Fibroblast of skin of scalp (primary cell): ENCODE measurements at places on chromosomes 5 and 9.

- DNase-seq, result peak; percentile 45
These were observed 21.1 kb downstream of the VCP start for GRCh38 chr9:35051069-35051967.

DNA sequence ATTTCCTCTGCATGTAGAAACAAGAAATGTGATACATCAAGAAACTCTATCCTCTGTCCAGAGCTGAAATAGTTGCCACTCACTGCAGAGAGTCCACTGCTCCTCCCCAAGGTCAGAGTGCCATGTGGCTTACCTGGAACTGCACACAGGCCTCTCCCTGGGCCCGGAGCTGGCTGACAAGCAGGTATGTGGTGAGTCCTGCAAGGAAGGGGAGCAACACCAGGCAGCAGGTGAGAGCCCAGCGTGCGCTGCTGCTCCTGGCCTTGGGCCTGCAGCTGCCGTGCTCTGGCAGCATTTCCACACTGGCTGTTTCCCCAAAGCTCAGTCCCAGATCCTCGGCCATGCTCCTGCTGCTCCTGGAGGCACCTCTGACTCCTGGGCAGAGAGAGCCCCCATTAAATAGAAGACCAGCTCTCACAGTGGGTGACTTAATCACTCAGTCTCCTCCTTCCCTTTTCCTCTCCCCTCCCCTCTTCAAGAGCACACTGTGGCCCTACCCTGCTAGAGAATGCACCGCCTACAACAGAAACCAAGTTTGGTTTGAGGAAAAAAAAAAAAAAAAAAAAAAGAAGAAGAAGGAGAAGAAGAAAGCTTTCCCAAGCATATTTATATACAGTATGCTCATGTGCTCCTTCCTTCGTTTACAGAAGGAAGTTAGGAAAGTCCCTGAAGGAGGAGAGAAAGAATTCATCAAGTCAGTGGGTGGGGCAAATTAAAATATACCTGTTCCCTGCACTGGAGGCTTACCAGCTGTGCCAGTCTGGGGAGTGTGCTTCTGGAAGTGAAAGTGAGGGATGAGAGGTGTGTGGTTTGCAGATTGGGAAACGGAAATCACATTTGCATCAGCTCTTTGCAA lies at the start of gene TNFSF15:
Gene TNFSF15 (minus strand): TSS at position 370 of the 856 bp plus-strand sequence. CDS start 27 bp downstream, at position 343.
- no peak for DNase-seq

- DNase-seq, result no peak
These were observed 34.5 kb upstream of the GABRP start for GRCh38 chr5:170748951-170749471.

DNA sequence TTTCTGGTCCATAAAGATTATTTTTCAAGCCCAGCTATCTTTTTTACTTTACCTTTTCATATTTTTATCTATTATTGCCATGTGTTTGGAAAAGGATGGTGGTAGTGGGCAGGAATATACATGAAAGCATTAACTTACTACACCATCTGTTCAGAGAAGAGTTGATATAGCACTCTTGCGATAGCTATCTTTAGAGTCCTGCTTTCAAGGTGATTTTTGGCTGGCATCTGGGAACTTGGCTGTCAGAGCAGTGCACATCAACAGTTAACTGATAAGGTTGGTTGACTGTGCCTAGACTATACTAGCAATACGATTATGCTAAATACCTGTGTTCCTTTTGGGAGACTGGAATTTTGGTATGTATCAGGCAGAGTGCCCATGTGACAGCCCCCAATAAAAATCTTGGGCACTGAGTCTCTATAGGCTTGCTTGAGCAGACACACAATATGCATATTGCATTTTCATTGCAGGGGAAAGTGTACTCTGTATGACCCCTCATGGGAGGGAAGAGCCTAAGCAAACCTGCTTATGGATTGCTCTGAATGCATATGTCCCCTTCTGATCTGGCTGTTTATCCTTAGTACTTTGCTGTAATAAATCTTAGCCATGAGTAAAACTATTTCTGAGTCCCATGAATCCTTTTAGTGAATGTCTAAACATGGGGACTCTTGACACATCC lies 227.6 kb upstream of the C9orf72 start:
- DNase-seq, result no peak

DNA sequence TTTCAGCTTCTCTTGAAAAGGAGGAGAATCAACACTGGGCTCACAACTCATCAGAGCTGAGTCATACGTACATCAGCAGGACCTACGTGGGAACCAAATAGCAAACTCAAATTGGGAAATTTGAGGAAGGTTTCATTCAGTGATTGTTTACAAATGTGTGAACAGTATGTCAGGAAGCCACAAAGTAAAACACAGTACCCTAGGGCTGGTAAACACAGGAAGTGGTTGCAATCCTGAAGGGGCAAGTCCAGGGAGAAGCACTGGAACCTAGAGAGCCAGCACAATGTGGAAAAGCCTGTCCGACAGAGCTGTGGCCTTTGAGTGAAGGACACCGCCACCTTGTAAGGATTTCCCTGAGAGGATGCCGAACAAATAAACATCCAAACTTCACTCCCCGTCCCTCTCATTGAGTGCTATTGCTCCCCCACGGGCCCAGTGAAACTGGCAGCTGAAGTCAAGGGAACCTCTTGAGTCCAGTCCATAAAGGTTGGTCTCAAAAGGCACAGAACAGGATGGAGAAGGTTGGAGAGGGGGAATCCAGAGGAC lies 26.7 kb upstream of the RICTOR start:
- DNase-seq, result peak; percentile 93

- DNase-seq, result no peak
These were observed 39.9 kb upstream of the ASTN2 start for GRCh38 chr9:117454711-117455110.

GRCh38 chr5:76326577-76327302 lies 76.3 kb upstream of the IQGAP2 start:
- DNase-seq, result no peak

DNA sequence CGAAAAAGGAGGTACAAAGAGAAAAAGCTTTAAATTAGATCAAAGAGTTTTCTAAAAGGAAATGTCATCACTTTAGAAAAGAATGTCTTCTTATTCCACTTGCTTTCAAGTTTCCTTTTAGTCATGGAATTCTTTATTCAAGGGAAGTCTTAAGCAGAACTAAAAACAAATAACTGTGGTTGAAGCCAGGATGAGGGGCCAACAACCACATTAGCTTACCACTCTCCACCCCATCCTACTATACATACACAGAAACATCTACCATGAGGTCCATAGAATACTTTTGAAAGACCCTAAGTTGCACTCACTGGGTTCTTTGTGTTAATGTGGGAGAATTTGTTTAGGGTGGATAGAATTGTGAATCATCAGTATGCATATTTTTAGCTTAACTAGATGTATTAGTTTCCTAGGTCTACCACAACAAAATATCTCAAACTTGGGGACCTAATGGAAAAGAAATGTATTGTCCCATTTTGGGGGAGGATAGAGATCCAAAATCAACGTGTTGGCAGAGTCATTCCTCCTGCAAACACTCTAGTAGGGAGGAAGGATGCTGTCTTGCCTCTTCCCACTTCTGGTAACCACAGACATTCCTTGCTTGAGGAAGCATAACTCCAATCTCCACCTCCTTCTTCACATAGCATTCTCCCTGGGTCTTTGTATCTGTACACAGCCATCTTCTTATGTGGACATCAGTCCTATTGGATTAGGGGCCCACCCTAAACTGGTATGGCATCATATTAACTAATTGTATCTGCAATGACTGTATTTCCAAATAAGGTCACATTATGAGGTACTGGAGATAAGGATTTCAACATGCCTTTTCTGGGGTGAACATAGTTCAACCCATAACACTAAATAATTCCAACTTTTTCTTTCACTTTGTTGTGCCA lies 239.4 kb downstream of the LURAP1L start:
- DNase-seq, result peak; percentile 86

- no peak for DNase-seq
These were observed 73.0 kb upstream of the SNX2 start for GRCh38 chr5:122701640-122702523.

DNA sequence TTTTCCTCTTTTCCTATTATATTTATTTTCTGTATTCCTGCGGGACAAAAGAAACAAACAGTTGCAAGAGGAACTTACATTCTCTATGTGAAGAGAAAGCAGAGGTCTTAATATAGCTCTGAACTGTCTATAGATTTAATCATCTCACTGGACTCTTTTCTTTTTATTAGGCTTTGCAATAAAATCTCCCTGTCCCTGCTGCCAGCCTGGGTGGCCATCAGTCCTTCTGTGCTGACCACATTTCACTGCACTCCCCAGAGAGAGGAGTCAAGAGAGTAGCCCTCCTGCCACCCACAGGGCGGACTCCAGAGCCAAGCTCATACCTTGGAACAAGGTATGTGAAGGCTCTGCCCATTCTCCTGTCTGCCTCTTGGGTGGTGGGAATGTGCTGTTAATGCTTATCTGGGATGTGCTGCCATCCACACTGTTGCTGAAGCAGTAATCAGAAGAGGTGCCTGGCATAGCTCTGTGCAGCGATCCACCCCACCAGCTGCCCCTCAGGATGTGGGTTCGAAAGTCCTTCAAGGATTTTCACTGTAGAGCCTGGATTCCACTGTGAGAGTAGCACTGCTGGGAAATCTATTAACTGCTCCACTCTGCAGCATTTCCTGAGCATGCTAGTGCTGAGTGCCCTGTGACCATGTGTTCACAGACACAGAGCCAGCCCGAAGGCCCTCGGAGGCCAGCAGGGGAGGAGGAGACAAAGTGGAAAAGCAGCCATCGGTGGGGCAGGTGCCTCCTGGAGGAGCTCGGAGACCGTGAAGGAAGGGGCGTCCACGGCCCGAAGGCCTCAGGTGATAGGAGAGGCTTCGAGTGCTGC lies 334.6 kb downstream of the MED10 start:
- no peak for DNase-seq

DNA sequence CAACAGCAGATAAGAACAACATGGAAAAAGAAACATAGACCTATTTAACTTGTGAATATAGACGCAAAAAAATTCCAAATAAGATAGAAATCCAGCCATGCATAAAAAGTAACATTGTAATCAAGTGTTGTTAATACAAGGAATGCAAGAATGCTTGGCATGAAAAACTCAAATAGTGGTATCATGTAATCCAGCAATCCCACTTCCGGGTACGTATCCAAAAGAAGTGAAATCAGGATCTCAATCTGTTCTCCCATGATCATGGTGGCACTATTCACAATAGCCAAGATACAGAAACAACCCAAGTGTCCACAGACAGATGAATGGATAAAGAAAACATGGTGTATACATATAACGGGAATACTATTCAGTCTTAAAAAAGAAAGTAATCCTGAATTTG lies 437.4 kb downstream of the ARHGEF28 start:
- no peak for DNase-seq

- DNase-seq, result no peak
These were observed 197.9 kb downstream of the GOLPH3 start for GRCh38 chr5:31976169-31976568.

- DNase-seq, result no peak
These were observed 4.1 kb downstream of the EDF1 start for GRCh38 chr9:136861874-136862457.

- DNase-seq, result no peak
These were observed 11.7 kb upstream of the DOLPP1 start for GRCh38 chr9:129068990-129069861.

DNA sequence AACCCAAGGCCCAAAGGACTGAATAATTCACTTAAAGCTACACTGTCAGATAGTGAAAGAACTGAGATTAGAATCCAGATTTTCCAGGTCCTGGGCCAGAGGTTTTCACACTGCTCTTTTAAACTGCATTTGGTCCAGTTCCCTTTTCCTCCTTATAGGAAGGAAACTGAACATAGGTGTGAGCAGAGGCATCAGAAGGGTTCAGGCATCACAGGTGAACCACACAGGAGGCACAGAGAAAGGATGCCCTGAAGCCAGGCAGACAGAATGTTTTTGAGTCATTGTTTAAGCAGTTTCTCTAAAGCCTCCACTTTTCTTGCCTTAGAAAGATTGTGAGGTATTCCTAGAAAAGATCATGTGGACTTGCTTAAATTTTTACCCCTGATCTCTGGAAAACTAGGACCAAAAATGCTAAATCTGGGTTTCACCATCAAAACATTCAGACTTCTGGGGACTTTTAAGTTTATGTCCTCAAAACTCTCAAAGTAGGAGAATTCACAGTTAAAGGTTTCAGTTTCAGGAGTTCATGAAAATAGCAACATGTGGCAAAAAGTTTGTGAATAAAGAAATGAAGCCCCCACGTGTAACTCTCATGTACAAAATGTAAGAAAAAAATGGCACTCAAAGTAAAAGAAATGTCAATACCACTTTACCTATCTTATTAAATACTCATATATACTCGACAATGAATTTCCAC lies 386.1 kb downstream of the NTRK2 start:
- no peak for DNase-seq

GRCh38 chr9:14346231-14346791 lies 32.4 kb upstream of the NFIB start:
- no peak for DNase-seq

- no peak for DNase-seq
These were observed 38.9 kb downstream of the SERINC5 start for GRCh38 chr5:80216753-80217596.

DNA sequence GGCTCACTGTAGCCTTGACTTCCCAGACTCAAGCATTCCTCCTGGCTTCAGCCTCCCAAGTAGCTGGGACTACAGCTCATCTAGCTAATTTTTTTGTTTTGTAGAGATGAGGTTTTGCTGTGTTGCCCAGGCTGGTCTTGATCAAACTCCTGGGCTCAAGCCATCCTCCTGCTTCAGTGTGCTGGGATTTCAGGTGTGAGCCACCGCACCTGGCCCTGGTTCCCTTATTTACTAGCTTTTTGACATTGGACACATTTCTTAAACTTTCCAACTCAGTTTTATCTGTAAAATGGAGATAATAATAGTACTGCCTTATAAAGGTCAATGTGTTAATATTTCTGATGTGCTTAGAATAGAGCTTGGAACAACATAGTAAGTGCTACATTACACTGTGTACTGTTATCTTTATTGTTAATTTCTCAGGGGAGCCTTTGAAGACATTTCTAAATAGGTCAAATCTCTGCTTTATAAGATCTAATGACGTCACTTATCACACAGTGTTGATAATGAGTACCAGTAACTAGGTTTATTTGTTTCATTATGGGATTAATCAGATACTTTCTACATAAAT lies 66.7 kb downstream of the KIAA1958 start:
- no peak for DNase-seq

DNA sequence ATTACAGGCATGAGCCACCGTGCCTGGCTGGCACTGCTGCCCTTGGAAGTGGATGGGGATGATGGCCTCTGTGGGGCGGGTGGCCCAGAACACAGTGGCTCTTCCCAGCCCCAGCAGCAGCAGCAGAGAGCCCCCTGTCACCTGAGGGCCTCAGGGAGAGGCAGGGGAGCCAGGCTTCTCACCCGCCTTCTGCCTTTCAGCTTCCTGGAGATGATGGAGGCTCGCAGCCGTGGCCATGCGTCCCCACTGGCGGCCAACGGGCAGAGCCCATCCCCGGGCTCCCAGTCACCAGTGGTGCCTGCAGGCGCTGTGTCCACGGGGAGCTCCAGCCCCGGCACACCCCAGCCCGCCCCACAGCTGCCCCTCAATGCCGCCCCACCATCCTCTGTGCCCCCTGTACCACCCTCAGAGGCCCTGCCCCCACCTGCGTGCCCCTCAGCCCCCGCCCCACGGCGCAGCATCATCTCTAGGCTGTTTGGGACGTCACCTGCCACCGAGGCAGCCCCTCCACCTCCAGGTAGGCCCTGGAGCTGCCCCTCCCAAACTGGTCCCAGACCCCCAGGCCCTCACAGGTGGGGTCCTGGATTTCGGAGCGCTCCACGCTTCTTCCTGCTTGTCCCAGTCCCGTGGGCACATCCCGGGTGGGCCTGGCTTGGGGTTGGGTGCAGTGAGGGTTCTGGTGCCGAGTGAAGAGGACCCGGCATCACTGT lies 5.0 kb upstream of the AJM1 start:
- DNase-seq, result no peak
